NCI-H2029 (cell line): ENCODE measurements at places on chromosomes 2 and 18.

- DNase-seq: no peak
These were observed 171.8 kb downstream of the PTGR3 start for GRCh38 chr18:75036917-75037688.

GRCh38 chr2:139825726-139826125 is 1045.5 kb upstream of the NXPH2 start:
- DNase-seq: no peak

- DNase-seq: no peak
These were observed 8.7 kb upstream of the HNMT start for GRCh38 chr2:137955536-137955935.

- no peak for DNase-seq
These were observed 102.2 kb upstream of the ASB18 start for GRCh38 chr2:236366397-236366796.

DNA sequence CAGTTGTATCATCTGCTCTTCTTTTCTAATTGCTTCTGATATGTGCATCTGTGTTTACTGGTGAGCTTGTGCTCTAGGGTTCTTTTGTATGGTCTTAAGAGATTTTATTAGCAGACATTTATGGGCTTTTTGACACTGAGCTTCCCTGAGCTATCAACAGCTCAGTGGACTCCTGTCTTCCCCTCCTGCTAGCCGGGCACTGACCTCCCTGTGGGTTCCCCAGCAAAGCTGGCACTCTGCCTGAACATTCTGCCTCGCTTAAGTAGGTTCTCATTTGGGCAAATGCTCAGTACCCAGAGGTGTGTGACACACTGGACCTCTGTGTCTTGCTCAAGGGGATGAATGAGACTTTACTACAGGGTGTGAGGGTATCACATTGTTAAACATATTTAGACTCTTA is 15.8 kb downstream of the TRAF3IP1 start:
- no peak for DNase-seq

- no peak for DNase-seq
These were observed 1111.6 kb upstream of the ZEB2 start for GRCh38 chr2:145631561-145631960.

DNA sequence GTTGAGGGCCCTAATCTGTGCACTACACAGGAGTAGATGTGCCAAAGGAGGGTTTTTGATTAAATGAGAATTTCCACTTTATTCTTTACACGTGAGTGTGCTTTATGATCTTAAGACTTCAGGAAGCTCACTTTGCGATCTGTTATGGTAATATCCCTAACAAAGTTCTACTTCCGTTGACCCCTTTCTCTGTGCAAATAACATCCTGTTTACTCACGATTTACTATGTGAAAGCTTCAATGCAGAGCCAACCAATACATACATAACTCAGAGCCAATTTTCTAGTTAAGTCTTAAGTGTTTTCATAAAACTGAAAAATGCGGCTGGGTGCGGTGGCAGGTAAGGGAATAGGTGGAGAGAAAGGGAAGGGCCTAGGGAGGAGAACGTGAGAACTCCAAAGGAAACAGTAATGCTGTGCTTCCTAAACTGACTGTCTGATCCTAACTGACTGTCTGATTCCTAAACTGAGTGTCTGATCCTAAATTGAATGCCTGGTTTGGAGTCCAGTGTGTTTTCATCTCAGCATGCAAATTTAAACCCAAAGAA is 87.6 kb downstream of the PLCL1 start:
- DNase-seq: no peak

DNA sequence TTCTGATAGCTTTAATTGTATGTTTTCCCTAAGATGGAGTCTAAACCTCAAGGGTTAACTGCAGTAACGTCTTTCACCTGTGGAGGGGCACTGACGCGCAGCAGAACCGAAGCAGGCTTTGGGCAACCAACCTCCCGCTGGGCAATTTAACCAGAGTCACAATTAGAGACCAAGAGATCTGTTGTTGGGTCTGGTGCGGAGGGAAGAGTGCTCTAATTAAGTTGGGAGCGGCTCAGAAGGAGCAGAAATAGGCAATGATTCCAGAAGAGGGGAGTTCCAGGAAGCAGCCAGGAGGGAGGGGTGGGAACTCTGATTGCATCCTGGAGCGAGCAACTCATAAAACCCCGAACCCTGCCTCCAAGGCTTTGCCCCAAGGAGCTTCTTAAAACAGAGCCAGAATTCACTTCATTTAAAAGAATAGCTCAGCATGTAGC is 245.8 kb downstream of the PAX3 start:
- no peak for DNase-seq

DNA sequence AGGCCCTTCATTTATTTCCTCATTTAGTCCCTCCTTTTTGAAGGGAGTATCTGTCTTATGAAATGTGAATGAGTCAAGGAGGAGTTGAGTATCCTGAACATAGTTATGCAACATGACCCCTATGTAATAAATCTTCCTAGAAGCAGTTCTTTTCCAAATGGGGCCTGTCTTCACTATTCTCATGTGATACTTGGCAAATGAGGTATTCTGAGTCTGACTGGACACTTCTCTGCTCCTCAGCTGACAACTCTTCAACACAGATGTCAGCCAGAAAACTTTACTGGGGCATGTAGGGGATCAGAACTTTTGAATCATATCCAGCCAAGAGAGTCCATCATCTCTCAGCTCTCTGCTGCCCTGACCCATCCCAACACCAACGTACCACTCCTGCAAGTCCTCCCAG is 291.6 kb downstream of the ZNF385B start:
- no peak for DNase-seq

DNA sequence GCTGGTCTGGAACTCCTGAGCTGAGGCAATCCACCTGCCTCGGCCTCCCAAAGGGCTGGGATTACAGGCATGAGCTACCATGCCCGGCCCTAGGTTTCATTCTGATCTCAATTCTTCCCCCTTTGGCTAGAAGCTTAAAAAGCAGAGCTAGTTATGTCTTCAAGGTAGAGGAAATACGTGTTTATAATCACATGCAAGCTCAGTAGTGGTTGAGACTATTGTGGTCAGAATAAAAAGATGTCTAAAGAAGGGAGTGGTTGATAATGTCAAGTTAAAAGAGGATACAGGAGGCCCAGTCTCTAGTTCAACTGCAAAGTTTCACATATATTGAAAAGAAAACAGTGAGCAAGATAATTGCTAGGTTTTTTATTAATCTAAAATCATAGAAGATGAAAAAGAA is 807.8 kb upstream of the ACVR2A start:
- no peak for DNase-seq

DNA sequence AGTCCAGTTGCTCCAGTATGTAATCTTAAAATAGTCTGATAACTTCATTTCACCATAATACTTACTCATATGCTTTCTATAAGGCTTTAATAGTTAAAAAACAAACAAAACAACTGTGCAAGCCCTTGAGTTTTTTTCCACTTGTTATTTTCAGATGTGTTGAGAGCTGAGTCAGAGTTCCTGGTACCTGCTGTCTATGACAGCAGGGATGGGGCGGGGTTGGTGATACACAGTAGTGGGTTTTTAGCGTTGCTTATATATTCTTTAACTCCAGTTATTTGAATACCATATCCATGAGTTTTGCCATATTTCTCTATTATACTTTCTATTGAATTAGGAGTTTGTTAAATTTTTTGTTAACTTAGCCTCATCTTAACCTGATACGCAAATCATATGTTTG is 5.0 kb downstream of the NAPG start:
- no peak for DNase-seq

GRCh38 chr2:231614559-231615057 is 21.9 kb downstream of the TEX44 start:
- DNase-seq: no peak

- no peak for DNase-seq
These were observed 78.3 kb downstream of the KCMF1 start for GRCh38 chr2:85049236-85049635.

- no peak for DNase-seq
These were observed 49.3 kb downstream of the GLS start for GRCh38 chr2:190929919-190930318.

GRCh38 chr18:14769381-14769780 is 21.4 kb downstream of the ANKRD30B start:
- no peak for DNase-seq

GRCh38 chr18:56165601-56166355 is 472.6 kb downstream of the TXNL1 start:
- DNase-seq: no peak

DNA sequence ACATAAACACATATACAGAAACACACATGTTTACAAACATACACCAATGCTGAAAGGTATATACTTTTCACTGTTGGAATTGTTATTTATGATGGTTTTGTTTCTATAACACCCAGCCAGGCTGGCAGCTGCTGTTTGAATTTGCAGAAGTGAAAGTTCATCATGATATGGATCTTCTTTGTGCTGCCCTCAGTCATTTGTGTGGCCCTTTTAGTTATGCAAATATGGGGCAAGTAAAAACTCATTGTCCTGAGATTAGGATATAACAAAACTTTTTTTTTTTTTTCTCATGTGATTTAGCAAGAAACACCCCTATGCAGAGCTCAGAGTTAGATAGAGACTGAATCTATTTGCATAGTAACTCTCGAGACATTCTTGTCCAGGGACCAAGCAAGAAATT is 714.1 kb downstream of the KCNJ3 start:
- no peak for DNase-seq

DNA sequence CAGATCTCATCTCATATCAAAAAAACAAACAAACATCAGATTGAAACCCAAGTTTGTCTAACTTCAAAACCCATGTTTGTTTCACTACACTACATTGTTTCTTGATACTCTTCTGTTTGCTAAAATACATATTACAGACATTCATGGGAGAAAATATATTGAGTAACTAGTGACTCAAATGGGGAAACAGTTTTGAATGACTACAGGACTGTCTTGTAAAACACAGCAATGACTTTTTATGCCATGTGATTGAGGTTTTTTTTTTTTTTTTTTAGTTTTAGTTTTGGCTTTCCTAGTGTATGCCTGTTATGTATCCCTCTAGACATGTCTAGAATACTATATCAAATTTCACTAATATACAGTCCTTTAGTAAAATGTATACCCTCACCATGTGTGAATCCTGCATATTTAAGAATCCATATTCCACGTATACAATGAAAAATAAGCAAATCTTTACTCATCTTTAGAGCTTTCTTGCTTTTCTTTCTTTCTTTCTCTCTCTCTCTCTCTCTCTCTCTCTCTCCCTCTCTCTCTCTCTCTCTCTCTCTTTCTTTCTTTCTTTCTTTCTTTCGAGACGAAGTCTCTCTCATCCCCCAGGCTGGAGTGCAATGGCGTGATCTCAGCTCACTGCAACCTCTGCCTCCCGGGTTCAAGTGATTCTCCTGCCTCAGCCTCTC is 46.6 kb upstream of the SERTAD2 start:
- no peak for DNase-seq
